ENCODE measurements at places on chromosomes 7 and 10.

GRCh38 chr10:105973360-105973759, 1191.1 kb downstream of the SORCS1 start:
- DNase-seq = no peak

DNA sequence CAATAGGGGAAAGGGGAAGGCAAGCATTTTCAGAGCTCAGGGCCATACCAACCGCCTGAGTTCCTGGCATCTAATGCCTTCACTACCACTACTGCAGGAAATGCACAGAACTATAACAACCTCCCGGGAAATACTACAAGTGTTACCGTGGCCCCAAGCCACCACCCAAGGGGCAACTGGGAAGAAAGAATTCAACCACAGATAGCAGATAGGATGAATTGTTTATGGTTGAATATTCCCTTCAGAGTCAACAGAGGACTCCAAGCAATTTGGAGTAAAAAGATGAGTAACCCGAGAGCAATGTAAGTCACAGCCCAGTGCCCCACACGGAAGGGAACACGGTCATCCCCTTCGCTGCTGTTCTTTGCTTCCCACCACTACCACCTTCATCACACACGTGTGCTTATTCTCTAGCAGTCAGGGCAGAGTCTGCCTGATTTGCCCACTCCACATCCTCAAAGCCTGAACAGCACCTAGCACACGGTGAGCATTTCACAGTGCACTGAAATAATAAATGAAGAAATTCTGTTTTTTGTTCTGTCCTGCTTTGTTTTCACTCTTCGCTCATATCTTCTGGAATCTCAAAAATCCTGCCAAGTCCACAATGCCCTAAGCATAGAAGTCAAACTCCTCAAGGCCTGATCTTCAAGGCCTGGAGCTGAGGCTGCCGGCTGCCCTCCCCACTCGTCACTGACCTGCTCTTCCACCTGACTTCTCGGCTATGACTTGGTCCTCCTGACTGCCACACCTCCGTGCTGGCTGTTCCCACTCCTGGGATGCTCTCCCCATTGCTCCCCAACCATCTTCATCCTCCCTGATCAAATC, 221.1 kb downstream of the KCNMA1 start:
- DNase-seq = peak; percentile 64

- DNase-seq = no peak
Measured at GRCh38 chr7:99767662-99768061, 16.3 kb downstream of the CYP3A4 start.

- DNase-seq = no peak
Measured at GRCh38 chr10:121722665-121723064, 124.4 kb upstream of the FGFR2 start.

GRCh38 chr7:81209059-81209458, 290.2 kb upstream of the SEMA3C start:
- no peak for DNase-seq

- no peak for DNase-seq
Measured at GRCh38 chr7:110307776-110308175, 783.2 kb upstream of the LRRN3 start.

- no peak for DNase-seq
Measured at GRCh38 chr10:34454590-34455261, 360.4 kb downstream of the PARD3 start.

Measured in Panc1 (cell line).